Activated CD4-positive, alpha-beta T cell treated with anti-CD3 and anti-CD28 coated beads for 36 hours (primary cell): ENCODE measurements at places on chromosomes 3 and 15. TPM values are rescaled to one million over a fixed set of nuclear protein-coding genes. Genes with fewer than 3 reads are reported as not detected.

The RTP4 gene
- total RNA-seq, result 3.1 TPM

The EPHA3 gene
- total RNA-seq, result 0.07 TPM

The CLDN16 gene
- total RNA-seq, result not detected

The TMEM89 gene
- not detected for total RNA-seq

The SLC38A3 gene
- total RNA-seq, result 0.12 TPM

The CCDC13 gene
- total RNA-seq, result 0.63 TPM

The CD86 gene
- total RNA-seq, result 0.25 TPM

The KBTBD13 gene
- not detected for total RNA-seq

The CTXND1 gene
- not detected for total RNA-seq

The THSD4 gene
- not detected for total RNA-seq

The UBA5 gene
- 69.7 TPM for total RNA-seq

The TM4SF1 gene
- total RNA-seq, result not detected

The LRRIQ4 gene
- 0.12 TPM for total RNA-seq

The ALDH1A3 gene
- total RNA-seq, result not detected

The GPX1 gene
- total RNA-seq, result 306 TPM

- DNase-seq, result no peak
Observed at GRCh38 chr3:64341296-64341695, 116.0 kb upstream of the PRICKLE2 start.

- no peak for DNase-seq
Observed at GRCh38 chr3:135907422-135908165, 57.9 kb upstream of the PPP2R3A start.

DNA sequence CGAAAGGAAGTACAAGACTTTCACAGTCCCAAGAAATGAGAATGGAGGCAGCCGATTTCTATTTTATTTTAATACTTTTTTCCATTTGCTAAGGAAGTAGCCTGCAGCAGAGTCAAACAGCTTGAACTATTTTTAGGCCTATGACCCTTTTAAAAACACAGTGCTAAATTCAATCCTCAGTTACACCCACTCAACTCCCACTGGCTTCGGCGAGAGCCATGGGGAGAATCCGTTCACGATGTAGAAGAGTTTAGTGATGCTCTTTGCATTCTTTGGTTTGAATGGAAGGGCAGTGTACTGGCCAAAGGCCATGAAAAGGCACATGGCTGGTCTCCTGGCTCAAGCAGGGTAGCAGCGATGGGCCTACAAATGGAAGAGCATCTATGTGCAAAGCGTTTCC lies 343.5 kb downstream of the FOXP1 start:
- DNase-seq, result no peak

GRCh38 chr3:112539825-112540650 lies 21.7 kb downstream of the ATG3 start:
- no peak for DNase-seq

DNA sequence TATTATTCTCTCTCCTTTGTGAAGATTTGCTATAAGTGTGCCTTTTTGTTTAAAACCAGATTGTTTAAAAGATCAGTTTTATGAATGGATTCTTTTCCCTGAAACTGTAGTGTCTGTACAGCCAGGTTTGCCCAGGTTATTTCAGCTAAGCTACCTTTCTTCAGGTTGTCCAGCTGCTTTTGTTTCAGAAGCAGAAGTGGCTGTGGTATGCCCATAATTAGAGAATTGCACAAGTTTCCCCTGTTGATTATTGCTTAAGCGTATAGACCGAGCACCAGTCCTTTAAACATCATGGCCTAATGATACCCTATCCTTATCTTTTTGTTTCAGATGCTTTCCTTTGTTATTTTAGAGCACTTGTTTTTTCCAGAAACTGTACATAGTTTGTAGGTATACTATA lies 10.2 kb downstream of the ASB7 start:
- DNase-seq, result no peak

GRCh38 chr3:37599779-37600178 lies 261.9 kb upstream of the CTDSPL start:
- DNase-seq, result no peak

- DNase-seq, result no peak
Observed at GRCh38 chr15:83682476-83683088, 28.7 kb downstream of the ADAMTSL3 start.

- peak; percentile 55 for DNase-seq
Observed at GRCh38 chr3:138774529-138775253, 60.0 kb downstream of the PIK3CB start.

- DNase-seq, result no peak
Observed at GRCh38 chr3:23341147-23341838, 138.2 kb downstream of the UBE2E2 start.

- DNase-seq, result no peak
Observed at GRCh38 chr3:966341-966740, 126.5 kb upstream of the CNTN6 start.

DNA sequence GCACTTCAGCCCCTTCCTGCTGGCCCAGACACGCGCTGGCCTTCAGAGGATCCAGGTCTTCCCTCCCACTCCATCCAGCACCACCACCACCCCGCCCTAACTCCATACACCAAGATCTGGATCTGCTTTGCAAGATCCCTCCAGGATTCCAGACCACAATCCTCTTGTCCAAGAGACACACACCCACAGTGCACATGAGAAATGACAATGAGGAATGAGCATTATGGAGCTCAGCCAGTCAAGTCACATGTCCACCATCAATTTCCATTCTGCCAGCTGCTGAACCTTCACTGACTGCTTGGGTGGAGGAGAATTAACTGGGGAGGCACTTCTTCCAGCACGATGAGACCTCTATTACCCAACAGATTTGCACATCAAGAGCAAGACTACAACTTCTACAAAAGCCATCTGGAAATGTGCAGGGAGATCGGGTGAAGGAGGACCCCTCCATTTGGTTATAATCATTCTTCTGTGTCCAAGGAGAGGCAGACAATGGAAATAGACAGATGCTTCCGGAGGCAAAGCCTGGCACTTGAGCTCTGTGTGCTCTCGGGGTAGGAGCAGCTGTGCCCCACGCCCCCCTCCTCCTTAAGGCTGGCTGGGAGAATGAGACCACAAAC lies 12.3 kb upstream of the SPATA12 start:
- DNase-seq, result no peak

- no peak for DNase-seq
Observed at GRCh38 chr3:62602987-62603386, 229.6 kb upstream of the FEZF2 start.

GRCh38 chr3:154973851-154974250 lies 106.3 kb upstream of the MME start:
- no peak for DNase-seq

- DNase-seq, result no peak
Observed at GRCh38 chr15:75037685-75038084, 14.3 kb downstream of the PPCDC start.

GRCh38 chr15:57259568-57260040 lies 116.7 kb upstream of the CGNL1 start:
- DNase-seq, result no peak

DNA sequence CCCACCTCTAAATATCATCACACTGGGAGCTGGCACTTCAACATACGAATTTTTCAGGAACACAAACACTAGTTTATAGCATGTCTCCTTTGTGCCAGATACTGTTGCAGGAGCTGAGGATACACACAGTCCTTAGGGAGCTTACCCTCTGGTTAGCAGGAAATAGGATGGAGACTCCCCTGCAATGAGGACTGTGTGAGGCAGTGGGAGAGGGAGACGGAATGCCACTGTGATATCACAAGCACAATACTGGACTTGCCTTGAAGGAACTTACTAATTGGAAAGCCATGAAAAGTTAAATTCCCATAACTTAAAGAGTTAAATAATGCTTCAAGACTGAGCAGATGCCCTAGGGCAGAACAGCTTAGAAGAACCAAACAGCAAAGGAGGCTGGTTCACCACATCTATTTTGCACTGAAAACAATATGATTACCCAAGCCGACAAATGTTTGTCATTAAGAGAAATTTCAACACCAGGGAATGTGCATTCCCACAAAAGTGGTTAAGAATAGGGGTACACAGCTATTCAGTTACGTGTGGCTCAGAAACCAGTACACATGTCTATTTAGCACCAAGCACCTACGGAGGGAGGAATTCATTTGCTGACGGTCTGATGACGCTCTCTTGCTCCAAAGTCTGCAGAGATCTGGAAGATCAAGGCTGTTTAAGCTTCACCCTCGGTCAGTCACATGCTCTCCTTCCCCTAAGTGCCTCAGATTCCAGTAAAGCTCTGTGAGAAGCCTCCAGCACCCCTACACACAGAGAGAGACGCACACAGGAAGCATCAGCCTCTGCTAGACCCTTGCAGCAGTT lies 5.2 kb downstream of the TBC1D2B start:
- peak; percentile 49 for DNase-seq

DNA sequence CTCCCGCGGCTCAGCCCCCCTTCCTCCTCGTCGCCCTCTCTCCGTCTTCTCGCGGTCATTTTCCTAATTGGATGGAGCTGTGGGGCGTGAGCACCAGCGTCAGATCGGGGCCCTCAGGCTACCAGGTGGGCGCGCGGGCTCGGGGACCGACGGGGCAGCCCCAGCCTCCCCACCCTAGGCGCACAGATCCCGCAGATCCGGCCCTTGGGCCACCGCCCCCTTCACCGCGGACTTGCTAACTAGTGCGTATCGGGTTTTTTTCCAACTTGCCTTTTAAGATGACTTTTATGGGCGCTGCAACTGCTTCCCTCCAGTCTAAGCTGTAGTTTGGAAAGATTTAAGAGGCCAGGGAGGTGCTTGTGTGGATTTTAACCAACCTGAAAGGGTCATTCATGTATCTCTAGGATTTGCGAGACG lies 1.3 kb downstream of the ZNF710 start:
- peak; percentile 64 for DNase-seq
